GM19239 (cell line): ENCODE measurements at places on chromosomes 3 and 15.

- no peak for DNase-seq
Measured at GRCh38 chr3:61626484-61626883, 65.1 kb downstream of the PTPRG start.

GRCh38 chr3:169953462-169954141 lies 13.0 kb upstream of the SEC62 start:
- DNase-seq, result no peak

GRCh38 chr3:59212128-59212779 lies 162.4 kb upstream of the CFAP20DC start:
- peak; percentile 20 for DNase-seq

- no peak for DNase-seq
Measured at GRCh38 chr15:74889390-74889882, 406 bp upstream of the MPI start.

DNA sequence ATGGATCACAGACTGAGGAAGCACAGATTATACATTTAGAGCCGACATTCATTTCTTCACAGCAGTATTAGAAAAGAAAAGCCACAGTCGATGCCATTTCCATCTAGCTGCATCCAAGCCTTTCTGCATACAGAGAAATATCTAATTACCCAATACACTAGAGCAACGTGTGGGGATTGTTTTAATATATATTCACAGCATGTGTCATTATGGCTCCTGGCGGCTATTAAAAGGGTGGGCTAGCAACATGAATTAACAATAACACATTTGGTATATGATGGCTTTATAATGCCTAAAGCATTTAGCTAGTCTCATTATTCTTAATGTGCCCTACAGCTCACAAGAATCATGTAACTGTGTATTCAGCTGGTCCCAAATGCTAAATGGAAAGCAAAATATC lies 1030.5 kb downstream of the FHIT start:
- DNase-seq, result no peak

DNA sequence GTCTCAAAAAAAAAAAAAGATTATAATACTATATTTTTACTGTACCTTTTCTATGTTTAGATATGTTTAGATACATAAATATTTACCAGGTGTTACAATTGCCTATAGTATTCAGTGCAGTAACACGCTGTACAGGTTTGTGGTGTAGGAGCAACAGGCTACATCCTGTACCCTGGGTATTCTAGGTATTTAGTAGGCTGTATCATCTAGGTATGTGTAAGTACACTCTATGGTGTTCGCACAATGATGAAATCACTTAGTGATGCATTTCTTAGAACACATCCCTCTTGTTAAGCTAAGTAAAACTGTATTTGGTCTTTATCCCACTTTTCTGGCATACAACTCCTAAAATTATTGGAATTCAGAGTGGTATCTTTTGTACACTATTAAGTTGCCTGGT lies 77.8 kb downstream of the CDC25A start:
- no peak for DNase-seq

DNA sequence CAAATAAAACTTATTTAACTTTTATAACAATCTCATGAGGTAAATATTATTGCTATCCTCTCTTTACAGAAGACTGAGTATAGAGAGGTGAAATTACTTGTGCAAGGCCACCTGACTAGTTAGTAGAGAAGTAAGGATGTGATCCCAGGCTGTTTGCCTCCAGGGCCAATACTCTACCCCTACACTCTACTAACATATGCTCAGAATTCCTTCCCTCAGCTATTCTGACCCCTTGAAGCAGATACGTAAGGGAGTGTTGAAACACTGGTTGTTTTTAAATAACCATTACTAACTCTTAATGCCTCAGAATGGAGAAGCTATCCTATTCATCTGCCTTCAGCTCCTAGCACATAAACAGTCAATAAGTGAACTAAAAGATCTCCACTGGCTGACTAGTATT lies 24.1 kb downstream of the CSTA start:
- DNase-seq, result no peak

- no peak for DNase-seq
Measured at GRCh38 chr3:174101244-174101643, 703.7 kb downstream of the NLGN1 start.
